Melanocyte of skin (primary cell): ENCODE measurements at places on chromosomes 5 and 9. TPM values are rescaled to one million over a fixed set of nuclear protein-coding genes. Genes with fewer than 3 reads are reported as not detected.

Gene LIFR
- total RNA-seq: 1.5 and 1.7 TPM in 2 replicates

Gene ESM1
- total RNA-seq: not detected in 2 replicates

Gene F12
- 1.0 and 1.1 TPM in 2 replicates for total RNA-seq

Gene GHR
- 0.34 and 2.9 TPM in 2 replicates for total RNA-seq

Gene NCS1
- total RNA-seq: 67.7 and 85.6 TPM in 2 replicates

Gene SMIM23
- total RNA-seq: not detected in 2 replicates

Gene PAPPA
- total RNA-seq: 1.4 and 4.0 TPM in 2 replicates

Gene IGFBPL1
- not detected in 2 replicates for total RNA-seq

Gene TXNDC8
- total RNA-seq: not detected in 2 replicates

Gene LCN15
- total RNA-seq: under 0.01 TPM in 1 of 2 replicates, not detected in the other

Gene NR2F1
- 0.33 and 2.3 TPM in 2 replicates for total RNA-seq

Gene NR2F1-AS1
- total RNA-seq: 1.0 and 5.8 TPM in 2 replicates

Gene SELENOP
- 3.3 TPM in 1 of 2 replicates, not detected in the other for total RNA-seq

Gene SLCO4C1
- total RNA-seq: under 0.01 TPM in 2 replicates
